RWPE1 (cell line): ENCODE measurements at places on chromosomes 7 and 10.

- DNase-seq = no peak
Measured at GRCh38 chr7:111308691-111309090, 217.8 kb downstream of the LRRN3 start.

- DNase-seq = peak; percentile 30
Measured at GRCh38 chr7:25726781-25727311, 425.2 kb upstream of the NFE2L3 start.

GRCh38 chr7:101832205-101832631, 14.8 kb downstream of the CUX1 start:
- DNase-seq = no peak

- DNase-seq = no peak
Measured at GRCh38 chr7:41466760-41467384, 236.0 kb downstream of the INHBA start.

- DNase-seq = no peak
Measured at GRCh38 chr10:31677195-31678138, 251.2 kb downstream of the ARHGAP12 start.

GRCh38 chr10:13417459-13418126, 69.5 kb upstream of the SEPHS1 start:
- DNase-seq = no peak

DNA sequence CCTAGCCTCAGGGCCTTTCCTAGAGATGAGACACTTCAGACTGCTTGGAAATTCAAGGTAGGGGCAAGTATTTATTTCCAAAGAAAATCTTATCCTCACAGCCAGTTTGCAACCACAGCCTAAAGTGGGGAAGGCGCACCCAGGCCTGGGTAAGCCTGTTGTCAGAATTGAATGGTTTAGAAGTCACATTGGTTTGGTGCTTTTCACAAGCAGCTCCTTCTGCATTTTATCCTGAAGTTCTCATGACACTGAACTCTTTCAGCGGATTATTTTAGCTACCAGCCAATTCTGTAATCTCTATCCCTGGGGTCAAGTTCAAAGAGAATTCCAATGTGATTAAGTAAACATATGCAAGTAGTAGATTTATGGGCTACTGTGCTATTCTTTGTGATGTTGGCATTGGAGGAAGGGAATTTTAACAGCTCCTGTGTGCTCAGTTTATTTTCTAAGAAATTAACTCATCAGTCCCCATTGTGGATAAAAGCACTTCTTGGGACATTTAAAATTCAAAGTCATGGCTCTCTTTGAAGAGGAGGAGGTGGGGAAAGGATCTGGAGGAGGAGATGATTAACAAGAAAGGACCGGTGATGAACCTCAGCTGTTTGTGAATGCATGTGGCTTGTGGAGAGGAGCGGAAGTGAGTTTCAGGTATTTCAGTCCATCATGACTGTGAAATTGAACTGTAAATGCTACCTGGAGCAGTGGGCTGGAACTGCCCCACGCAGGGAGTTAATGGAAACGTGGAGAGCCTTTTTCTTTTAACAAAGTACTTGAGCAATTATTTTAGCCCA, 90.2 kb upstream of the CACUL1 start:
- DNase-seq = no peak

- DNase-seq = peak; percentile 12
Measured at GRCh38 chr10:15856328-15857015, 3.8 kb downstream of the MINDY3 start.

GRCh38 chr10:11869743-11870460, 46.7 kb downstream of the PROSER2 start:
- no peak for DNase-seq

- DNase-seq = no peak
Measured at GRCh38 chr10:57955076-57955475, 312.6 kb downstream of the IPMK start.

- DNase-seq = no peak
Measured at GRCh38 chr10:3902054-3902808, 117.2 kb upstream of the KLF6 start.

- DNase-seq = no peak
Measured at GRCh38 chr7:129776362-129776722, 164.8 kb downstream of the NRF1 start.

- no peak for DNase-seq
Measured at GRCh38 chr7:105935250-105935649, 27.8 kb upstream of the CDHR3 start.

GRCh38 chr10:34816501-34817002, 1.5 kb upstream of the PARD3 start:
- DNase-seq = no peak
